Lung (tissue), 17 donors: ENCODE measurements at places on chromosomes 12 and 14. TPM values are rescaled to one million over a fixed set of nuclear protein-coding genes. Genes with fewer than 3 reads are reported as not detected.

GRCh38 chr14:69985463-69985862, 106.2 kb downstream of the SMOC1 start:
- DNase-seq: no peak

TPPP2 gene
- not detected for polyA plus RNA-seq

- peak; percentile 14 for DNase-seq
These were observed 884 bp downstream of the CAPRIN2 start for GRCh38 chr12:30753751-30754382.

- peak; percentile 61 for DNase-seq
These were observed 27.3 kb downstream of the PPFIBP1 start for GRCh38 chr12:27551172-27551840.

- DNase-seq: no peak
These were observed 22.1 kb downstream of the EIF5 start for GRCh38 chr14:103356024-103356682.

CACNA2D4 gene
- polyA plus RNA-seq: 2.9 TPM

DNA sequence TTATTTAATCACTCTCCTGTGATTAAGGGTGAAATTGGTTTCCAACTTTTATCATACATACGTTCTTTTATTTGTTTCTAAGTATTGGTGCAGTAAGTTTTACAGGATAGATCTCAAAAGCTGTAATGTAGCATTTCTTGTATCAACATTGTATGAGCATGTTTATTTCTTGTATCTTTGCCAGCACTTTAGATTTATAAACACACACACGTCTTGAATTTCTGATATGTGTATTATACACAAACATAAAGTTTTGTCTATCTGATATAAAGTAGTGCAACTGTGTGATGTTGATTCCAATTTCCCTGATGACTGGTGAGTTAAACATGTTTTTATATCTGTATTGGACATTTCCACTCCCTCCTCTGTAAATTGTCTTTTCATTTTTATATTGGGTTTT, 134.7 kb downstream of the NOVA1 start:
- DNase-seq: no peak

DNA sequence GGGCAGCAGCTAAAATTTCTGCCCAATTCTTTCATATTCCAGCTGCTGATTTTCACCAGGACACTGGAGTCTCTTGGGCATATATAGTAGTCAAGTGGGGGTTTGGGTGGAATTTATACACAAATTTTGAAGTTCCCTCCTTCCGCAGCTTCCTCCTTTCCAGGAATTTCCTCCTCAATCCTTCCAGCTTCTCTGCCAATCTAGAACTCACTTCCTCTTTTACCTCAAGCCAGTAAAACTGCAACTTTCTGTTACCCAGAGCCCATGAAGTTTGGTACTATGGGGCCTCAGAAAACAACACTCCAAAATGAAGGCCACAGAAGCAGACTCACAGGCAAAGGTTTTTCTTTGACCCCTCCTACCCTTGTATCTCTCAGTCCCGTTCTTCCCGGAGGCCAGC, 51.7 kb upstream of the G2E3 start:
- DNase-seq: no peak

DNA sequence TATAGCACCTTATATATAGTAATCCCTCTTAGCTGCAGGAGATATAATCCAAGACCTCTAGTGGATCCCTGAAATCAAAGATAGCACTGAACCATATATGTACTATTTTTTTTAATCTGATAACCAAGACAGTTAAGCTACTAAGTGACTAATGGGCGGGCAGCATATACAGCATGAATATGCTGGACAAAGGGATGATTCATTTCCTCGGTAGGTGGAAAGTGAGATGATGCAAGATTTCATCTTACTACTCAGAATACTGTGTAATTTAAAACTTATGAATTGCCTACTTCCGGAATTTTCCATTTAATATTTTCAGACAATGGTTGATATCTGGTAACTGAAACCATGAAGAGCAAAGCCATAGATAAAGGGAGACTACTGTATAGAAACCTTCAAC, 36.2 kb downstream of the PRMT8 start:
- no peak for DNase-seq
